ENCODE measurements at places on chromosomes 1 and 21.

DNA sequence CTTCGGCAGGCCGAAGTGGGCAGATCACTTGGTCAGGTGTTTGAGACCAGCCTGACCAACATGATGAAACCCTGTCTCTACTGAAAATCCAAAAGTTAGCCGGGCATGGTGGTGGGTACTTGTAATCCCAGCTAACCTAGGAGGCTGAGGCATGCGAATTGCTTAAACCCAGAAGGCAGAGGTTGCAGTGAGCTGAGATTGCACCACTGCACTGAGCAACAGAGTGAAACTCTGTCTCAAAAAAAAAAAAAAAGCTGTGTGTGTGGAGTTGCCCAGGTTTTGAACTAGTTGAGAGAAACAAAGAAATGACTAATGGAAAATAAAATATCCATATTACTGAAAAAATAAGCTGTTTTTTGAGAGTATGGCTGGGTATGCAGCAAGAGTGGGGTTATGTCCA is 100.2 kb downstream of the GTF2B start:
- DNase-seq: no peak

DNA sequence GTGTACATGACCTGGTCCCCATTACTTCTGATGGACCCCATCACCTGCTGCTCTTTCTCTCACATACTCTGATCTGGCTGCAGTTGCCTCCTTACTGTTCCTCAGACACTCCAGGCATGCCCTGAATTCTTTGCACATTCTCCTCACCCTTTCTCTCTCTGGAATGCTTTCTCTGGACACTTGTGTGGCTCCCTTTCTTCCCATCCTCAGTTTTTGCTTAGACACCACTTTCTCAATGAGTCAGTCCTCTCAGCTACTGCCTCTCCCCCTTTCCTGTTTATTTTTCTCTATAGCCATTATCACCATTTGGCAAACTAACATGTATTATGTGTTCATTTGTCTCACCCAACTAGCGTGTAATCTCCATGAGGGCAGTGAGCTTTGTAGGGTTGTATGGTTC is 28.1 kb downstream of the PLXNA2 start:
- DNase-seq: no peak

GRCh38 chr21:28256420-28256831 is 736.3 kb downstream of the LTN1 start:
- no peak for DNase-seq

DNA sequence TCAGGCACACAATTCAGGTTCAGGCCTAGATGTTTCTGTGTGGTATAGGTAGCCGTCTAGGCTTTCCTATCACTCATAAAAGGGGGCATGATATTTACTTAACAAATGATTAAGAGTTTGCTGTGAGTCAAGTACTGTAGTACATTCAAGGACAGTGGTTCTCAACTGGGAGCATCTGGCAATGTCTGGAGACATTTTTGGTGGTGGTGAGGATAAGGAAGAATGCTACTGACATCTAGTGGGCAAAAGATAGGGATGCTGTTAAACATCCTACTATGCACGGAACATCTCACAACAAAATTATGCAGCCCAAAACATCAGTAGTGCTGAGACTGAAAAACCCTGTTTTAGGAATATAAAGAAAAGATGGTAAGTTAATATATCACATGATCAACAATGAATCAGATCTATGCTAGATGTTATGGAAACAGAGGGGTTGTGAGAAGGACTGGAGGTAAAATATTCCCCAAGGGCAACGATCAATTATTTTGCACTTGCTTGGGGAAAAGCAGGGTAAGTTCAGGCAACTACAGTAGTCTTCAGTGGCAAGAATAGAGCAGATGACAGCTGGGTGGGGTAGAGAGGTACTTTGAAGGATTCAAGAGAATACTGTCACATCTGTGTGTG is 4.9 kb downstream of the DNTTIP2 start:
- DNase-seq: no peak

- no peak for DNase-seq
Observed at GRCh38 chr1:93574991-93575390, 106.6 kb downstream of the BCAR3 start.
